ENCODE measurements at places on chromosomes 7 and 10.

GRCh38 chr10:33793793-33794192 lies 459.3 kb upstream of the NRP1 start:
- no peak for DNase-seq

DNA sequence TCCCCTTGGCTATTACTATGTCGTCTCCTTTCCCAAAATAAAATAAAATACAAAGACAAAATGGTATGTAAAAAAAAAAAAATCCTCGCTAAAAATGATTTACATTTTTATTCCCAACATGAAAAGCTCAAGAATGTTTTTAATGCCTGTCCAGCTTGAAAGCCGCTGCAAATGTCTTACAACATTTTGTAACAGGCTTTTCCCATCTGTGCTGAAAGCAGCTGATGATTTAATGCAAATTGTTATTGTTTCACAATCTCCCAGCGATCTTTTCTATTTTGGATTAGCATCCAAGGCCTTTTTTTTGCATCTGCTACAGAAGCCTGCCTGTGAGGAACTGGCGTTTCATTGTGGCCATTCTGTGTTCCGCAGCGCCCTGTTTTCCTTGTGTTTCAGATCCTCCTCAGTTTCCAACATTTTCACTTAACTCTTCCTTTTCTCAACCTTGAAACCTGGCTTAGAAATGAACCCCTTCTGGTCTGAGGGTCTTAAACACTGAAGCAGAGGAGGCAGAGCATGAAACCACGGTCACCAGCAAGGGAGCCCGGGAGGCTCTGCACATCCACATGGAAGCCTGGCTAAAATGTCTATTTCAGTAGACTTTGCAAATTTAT lies 712.1 kb downstream of the PARD3 start:
- no peak for DNase-seq

- no peak for DNase-seq
Measured at GRCh38 chr7:36739351-36739750, 15.1 kb upstream of the AOAH start.

DNA sequence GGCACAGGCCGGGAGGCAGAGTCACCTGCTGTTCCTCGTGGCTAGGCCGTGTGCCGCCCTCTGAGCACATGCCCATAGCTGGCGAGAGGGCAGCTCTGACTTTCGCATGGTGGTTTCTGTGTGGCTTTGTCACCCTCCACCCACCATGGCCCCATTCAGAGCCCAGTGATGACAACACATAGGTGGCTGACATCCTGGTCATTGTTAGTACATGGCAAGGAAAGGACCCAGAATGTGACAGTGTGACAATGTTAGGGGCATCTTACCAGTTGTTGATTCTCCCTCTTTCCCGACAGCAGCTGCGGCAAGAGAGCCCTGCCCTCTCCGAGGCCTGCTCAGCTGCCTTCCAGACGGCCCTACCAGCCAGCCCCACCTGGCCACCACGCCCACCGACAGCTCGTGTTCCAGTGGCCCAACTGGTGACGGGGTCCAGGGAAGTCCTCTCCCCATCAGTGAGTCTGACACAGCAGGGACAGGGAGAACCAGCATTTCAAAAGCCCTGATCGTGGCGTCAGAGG lies 52.2 kb downstream of the ZNF467 start:
- DNase-seq: no peak

DNA sequence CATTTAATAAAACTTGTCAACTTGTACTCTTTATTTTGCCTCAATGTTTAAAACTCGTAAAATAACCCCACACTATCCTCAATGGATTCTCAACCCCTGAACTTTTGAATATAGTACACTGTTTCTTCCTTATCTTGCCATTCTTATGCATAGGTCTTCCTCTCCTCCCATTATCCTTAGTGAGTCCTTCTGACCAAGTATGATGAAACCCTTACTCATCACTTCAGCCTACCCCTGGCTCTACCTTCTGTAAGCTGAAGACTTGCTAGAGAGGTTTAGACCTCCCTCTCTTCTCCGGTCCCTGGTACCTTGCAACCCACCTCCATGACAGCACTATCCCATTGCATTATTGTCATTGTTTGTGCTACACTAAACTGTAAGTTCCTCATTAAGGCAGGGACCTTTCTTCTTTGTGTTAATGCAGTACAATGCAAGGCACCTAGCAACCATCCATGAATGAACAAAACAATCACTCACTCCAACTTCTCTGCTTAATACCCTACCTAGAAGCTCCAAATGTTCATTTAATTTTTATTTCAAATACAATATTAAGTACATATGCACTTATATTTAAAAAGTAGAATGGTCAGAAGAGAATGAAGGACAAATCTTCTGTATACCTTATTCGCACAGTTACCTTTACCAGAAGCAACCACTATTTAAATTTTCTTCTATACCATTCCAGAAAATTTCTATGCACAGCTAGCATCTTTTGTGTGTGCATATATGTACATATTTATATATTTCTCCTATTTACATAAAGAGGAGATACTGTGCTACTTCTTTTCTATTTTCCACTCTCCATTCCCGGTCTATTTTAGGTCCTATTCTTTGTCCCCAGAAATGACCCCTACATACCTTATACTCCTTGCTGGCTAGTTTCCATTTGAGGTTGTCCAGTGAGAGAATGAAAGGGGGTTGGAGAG lies 77.5 kb downstream of the SLC16A9 start:
- DNase-seq: no peak

- peak; percentile 9 for DNase-seq
Measured at GRCh38 chr7:79386688-79387422, 66.6 kb downstream of the MAGI2 start.

Data from NCI-H82 (cell line).